ENCODE measurements at places on chromosomes 5 and 9.

- DNase-seq = peak; percentile 24
Observed at GRCh38 chr9:117744856-117745389, 40.7 kb downstream of the TLR4 start.

- no peak for DNase-seq
Observed at GRCh38 chr5:14252793-14253192, 109.7 kb downstream of the TRIO start.

DNA sequence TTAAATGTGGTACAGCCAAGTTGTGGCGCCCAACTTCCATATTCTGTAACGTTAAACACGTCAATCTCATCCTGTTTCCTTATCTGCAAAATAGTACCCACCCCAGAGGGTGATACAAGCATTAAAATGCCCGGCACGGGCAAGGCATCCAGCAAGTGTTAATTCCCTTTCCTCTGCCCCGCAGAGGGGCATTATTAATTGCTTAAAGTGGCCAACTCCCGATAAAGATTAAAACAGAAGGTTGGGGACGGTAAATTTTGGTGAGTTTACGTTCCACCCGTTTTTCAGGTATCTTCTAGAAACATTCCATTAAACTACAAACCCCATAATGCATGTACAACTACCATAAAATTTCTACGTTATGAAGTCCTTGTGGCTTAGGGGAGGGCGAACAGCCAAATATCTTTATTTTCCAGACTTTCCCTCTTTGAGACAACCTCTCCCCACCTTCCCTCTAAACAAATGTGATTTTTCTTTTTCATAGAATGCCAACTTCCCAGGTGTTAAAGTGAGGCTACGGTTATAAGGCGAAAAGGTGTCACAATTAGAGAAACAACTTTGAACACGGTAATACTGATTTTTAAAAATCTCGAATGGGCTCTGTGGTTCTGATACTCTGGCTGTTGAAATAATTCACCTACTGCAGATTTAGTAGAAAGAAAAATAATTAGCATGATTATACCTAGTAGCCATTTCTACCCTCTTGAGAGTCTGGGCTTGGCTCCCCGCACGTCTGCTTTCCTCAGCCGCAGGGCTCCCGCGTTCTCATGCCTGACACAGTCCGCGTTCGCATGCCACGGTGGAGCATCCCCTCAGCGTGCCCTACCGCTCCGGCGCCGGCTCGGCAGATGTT is 1.2 kb upstream of the GPBP1 start:
- no peak for DNase-seq

DNA sequence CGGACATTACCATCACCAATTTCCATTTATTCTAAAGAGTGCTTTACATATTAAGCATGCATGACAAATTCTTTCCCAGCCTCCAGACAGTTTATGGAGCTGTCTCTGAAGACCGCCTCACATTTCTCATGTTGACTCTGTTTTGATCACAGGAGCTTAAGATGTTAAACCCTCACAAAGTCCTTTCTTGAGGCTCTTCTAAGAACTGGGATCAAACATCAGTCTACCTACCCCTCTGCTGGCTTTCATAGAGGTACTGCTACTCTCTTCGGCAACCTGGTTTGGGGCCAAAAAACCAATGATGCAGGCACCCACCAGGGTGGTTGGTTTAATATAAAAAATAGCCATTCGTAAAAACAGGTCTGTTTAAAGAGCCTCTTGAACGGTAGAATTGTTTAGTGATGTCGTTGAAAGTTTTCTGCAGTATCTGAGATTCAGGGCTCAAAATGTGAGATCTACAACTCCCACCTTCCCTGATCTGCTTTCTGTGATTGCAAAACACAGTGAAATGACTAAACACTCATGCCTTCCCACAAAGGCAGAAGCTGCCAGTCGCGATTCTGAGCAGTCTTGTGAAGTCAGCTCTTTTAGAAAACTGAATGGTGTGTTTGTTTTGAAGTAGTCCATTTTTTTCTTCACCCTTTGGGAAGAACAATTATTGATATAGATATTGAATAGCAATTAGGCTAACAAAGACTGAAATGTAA is 3.5 kb downstream of the RXFP3 start:
- DNase-seq = no peak

All from hepatic stellate cell (primary cell).